ENCODE measurements at places on chromosomes 11 and 22.

DNA sequence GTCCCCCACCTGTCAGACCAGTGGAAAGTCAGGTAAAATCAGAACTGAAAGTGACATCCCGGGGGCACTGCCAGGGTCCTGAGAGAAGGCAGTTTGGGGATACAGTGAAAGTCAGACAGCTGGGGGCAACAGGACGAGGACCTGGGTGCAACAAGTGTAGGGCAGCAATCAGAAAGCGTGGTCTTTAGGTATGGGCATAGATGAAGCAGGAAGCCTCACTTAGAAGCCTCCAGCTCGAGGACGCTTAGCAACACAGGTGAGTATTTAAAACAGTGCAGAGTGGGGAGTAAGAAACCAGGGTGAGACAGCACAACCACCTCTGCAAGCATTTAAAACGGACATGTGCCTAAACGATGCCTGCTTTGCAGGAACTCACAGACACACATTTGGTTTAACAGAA lies 64.6 kb upstream of the POU2AF1 start:
- DNase-seq: no peak

- no peak for DNase-seq
These were observed 47.5 kb upstream of the TCF20 start for GRCh38 chr22:42317691-42318547.

DNA sequence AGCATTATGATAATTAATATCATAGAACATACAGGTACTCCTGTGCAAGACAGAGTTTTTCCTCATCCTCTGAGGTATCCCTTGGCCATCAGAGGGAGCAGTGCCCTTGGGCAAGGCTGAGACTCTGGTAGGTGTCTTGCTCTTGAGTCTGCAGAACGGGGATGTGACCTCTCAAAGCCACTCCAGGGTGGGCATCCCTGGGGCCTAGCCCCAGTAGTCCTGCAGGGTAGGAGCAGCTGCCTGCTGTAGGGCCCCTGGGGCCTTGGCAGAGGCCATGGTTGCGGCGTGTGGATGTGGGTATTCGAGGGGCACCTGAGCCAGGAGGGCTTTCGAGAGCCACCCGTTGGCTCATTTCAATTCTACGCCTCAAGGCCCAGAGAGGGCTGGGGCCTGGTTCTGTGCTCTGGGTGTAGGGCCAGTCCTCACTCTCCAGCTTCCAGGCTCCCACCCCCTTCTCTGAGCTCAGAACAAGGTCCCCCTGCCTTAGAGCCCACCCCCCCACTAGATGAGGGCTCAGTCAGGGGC lies 7.7 kb upstream of the OMP start:
- no peak for DNase-seq

GRCh38 chr11:33147559-33147958 lies 13.7 kb downstream of the CSTF3 start:
- DNase-seq: no peak

DNA sequence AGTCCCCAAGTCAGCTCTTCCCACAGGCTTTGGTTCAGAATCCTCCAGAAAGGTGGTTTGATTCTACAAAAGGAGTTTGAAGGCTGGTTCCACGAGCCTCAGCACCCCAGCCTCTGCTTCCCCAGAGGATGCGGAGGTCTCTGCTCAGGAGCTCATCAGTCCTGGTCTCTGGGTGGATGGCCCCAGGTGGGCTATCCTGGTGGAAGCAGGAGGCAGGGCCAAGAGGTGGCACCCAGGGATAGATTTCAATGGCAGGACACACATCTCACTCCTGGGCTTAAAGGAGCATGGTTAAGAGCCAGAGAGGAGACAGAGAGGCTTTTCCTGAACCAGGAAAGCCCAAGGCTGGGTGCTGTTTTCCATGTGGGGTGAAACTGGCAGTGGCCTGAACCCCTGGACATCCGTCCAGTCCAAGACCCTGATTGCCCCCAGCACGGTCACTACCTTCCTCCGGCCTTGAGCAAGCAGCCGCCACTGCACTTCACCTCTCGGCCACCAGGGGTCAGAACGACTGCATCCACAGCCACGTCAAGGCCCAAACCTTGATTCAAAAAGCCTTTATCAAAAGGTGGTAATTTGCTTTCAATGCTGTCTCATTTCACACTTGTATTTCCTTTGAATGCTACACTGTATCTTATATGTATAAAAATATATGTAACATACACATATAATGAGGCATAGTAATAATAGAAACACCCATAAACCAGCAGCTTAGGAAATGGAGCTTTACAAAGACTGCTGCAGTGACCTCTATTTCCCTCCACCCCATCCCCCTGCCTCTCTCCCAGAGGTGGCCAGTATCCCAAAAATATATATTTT lies 19.3 kb upstream of the FXYD2 start:
- peak; percentile 94 for DNase-seq

- no peak for DNase-seq
These were observed 87.8 kb upstream of the BMAL1 start for GRCh38 chr11:13189561-13190426.

DNA sequence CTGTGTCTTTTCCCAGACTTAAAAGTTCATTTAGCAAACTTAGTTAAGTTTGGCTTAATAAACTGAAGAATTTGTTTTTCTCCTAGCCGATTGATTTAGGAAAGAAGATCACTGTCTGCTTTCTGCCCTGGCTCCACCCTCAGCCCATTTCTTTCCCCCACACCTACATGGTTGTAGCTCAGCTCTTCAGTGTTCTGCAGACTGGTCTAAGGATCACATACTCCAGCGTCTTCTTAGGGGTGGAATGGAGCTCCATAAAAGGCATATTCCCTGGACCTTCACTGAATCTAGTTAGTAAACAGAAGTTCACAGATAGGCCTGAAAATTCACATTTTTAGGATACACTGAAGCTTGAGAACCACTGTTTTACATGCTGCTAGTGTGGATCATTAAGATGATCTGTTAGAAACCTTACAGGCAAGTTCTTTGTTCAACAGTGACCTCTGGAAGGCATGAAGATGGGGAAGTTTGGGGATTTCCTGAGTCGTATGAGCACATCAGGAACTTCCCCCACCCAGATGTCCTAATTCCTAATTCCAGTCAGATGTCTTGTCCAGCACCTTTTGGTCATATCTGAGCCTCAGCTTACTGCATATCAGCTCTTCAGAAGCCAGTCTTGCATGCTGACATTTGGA lies 16.8 kb downstream of the PIWIL4 start:
- DNase-seq: no peak

GRCh38 chr11:47715082-47715669 lies at the start of gene AGBL2:
TSS of gene AGBL2 (minus strand) at chr11:47715369. CDS start at chr11:47714650, 719 bp downstream.
- DNase-seq: peak; percentile 93

DNA sequence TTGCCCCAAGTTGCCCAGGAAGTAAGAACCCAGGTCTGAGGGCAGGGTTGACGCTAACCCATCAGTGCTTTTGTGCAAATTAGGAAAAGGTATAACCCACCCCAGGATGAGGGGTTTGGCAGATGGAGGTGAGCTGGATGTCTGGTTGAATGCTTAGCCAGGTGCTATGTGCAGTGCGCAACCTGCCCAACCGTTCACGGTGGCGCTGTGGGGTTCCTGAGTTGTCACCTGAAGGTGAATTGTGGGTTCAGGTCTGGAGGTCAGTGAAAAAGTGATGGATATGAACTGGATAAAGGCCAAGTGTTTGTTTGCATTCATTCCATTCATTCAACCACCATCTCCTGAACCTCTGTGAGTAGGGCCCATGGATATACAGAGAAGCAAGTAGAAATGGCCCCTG lies 14.3 kb upstream of the LGALS2 start:
- no peak for DNase-seq

DNA sequence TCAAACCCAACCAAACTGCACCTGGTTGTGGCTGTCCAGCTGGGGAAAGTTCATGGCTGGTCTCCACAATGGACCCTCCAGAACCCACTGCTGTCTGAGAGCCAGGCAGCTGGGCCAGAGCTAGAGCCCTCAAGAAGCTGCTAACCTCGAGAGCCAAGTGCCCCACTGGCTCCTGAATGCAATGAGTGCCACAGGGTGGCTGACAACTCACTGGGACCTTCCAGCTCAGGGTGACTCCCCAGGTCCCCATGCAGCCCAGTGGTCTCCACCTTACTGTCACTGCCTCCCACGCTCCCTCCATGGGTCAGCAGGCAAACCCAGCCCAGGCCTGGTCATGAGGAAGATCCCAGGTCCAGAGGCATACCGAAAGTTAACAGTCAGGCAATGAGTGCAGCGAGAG lies 8.0 kb upstream of the CHST1 start:
- DNase-seq: no peak

DNA sequence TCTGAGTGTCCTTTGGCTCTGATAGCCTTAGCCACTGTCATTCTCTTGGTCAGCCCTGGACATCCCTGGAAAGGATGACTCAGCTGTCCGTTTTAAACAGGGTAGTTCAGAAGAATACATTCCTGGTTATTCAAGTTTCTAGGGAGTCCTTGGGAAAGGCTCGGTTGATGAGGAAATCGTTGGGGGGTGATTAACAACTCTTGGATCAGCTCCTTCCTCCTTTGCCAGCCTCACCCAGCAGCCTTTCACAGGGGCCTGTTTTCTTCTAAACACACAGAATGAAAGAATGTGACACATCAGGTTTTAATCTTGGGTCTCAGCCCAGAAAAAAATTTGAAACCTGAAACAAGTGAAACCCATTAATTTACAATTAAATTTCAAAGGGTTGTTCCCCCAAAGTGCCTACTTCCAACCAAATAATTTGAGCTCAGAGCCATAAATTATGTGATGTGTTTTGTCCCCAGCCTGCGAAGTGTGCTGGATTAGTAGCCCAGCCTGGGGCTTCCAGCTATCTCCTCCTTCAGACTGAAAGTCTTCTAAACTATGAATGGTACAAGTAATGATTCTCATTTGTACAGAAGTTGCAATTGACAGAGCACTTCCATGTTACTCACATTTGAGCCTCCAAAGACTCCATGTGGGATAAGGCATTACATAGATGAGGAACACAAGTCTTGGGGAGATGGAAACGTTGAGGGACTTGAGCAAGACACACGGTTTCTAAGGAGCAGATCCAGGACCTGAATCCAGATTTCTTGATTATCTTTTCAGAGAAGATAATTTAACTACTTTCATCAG lies 19.3 kb upstream of the MRGPRX2 start:
- no peak for DNase-seq

DNA sequence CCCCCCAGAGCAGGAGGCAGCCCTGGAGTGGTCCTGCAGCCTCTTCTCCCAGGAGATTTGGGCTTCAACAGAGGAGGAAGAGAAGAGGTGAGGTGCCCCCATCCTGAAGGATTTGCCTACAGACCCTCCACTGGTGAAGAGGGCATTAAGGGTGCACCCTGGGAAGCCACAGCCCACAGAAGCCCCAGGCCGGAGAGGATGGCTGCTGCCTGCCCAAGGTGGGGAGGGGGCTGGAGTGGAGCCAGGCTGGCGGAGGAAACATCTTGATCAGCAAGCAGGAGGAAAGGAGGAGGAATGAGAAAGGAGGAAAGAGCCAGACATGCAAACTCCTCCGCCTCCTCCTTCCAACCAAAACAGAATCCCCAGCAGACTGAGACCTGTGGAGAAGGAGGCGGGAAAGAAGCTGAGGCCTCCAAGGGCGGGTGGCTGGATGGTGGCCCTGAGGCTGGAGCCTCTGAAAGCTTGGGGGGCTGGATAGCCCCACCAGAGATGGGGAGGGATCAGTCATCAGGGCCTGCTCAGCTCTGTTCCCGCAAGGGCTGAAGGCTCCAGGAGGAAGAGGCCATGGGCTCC lies 31.3 kb downstream of the ARRB1 start:
- DNase-seq: no peak

DNA sequence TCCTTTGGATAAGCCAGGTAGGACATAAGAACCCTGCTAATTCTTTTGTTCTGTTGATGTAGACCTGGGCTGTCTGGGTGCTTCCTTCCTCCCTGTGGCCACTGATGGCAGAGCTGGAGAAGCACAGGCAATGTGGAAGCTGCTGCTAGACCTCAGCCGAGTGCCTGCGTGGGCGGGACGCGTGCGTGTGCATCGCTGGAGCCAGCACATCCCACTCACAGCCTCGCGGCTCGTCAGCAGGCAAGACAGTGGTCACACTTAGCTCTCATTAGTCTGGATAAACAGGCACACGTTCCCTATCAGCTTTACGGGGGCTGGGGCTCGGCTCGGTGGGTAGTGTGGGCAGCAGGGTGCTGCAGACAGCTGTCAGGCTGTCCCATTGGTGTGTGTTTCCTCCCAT lies 155.7 kb downstream of the GRIK4 start:
- DNase-seq: no peak

DNA sequence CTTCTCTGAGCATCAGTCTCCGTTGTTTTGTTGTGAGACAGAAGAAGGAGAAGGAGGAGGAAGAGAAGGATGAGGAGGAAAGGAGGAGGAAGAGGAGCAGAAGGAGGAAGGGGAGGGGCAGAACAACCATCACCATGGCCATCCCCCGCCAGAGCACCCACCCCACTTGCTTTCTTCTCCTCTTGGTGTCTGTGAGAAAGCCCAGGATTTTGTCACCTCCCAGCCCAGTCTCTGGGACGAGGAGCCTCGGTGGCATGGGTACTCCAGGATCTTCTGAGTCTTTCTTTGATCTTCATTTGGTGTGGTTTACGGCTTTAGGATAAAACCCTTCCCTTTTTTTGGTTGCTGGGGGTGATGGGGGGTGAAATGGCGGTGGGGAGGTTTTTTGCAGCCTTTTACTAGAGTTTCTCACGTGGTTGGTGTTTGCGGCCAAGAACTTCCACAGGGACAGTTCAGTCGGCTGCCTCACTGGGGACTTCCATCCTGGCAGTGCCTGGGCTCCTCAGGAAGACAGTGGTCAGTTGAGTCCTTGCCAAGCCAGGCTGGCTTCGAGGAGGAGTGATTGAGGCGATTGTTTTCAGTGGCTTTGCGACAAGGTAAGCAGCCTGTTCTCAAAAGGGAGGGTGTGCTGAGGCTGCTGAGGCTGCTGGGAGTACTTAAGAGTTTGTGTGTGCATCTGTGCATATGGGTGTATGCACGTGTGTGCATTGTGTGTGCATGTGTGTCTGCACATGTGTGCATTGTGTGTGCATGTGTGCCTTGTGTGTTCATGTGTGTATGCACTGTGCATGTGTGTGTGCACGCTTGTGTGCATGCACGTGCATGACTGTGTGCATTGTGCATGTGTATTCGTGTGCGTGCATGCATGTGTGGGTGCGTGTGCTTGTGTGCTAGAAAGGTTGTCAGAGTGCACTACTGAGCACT lies 567.5 kb downstream of the TBC1D22A start:
- DNase-seq: no peak

GRCh38 chr22:30998329-30998728 lies 29.3 kb downstream of the TUG1 start:
- DNase-seq: no peak

GRCh38 chr11:8786933-8787332 lies 104.3 kb downstream of the RPL27A start:
- no peak for DNase-seq

DNA sequence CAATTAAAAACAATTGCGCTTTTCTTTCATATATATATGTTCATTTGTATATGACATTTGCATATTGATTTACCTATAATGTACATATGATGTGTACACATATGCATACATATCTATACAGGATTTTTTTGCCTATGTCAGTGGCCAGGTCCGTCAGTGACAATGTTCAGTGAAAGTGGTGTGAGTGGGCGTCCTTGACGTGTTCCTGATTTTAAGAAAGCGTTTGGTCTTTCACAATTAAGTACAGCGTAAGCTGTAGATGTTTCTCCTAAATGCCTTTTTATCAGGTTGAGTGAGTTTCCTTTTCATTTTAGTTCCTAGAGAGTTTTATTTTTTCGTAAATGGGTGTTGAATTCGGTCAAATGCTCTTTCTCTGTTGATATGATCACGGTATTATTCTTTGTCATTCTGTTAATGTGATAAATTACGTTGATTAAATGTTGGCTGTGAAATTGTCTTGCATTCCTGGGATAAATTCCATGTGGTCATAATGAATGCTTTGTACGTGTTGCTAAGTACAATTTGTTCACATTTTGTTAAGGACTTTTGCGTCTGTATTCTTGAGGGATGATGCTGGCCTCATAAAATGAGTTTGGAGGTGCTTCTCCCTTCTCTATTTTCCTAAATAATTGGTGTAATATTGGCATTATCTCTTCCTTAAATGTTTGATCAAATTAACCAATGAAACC lies 10.6 kb upstream of the GNB1L start:
- no peak for DNase-seq

- no peak for DNase-seq
These were observed 55.6 kb downstream of the MPPED1 start for GRCh38 chr22:43467216-43467940.

Measured in activated effector memory CD4-positive, alpha-beta T cell treated with anti-CD3 and anti-CD28 coated beads, Interleukin-2, amount 50 U/mL, for 16 hours (primary cell).